Activated CD4-positive, alpha-beta T cell treated with anti-CD3 and anti-CD28 coated beads for 48 hours (primary cell): ENCODE measurements at places on chromosomes 4 and X.
A peak's percentile ranks its signal among the peaks of the same experiment; 100 is the strongest.

- no peak for DNase-seq
These were observed 694 bp downstream of the OCRL start for GRCh38 chrX:129540722-129541184.

GRCh38 chrX:24294619-24295018 is 19.2 kb downstream of the SUPT20HL2 start:
- peak; percentile 65 for DNase-seq

DNA sequence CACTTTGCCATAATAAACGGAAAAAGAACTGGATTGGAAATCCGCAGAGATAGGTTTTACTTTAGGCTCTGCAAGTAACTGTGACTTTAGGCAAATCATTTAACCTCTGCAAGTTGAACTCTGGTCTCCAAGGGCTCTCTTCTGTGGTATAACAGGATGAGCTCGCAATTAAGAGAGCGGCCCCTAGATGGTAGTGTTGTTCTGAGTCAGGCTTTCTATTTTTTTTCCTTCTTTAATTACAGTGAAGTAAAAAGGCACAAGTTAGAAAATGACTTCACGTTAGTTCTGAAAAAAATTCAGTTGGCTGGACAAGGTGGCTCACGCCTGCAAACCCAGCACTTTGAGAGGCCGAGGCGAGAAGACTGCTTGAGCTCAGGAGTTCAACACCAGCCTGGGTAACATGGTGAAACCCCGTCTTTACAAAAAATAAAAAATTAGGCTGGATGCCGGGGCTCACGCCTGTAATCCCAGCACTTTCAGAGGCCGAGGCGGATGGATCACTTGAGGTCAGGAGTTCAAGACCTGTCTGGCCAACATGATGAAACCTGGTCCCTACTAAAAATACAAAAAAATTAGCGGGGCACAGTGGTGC is 18.0 kb downstream of the RPS3A start:
- DNase-seq = peak; percentile 65

DNA sequence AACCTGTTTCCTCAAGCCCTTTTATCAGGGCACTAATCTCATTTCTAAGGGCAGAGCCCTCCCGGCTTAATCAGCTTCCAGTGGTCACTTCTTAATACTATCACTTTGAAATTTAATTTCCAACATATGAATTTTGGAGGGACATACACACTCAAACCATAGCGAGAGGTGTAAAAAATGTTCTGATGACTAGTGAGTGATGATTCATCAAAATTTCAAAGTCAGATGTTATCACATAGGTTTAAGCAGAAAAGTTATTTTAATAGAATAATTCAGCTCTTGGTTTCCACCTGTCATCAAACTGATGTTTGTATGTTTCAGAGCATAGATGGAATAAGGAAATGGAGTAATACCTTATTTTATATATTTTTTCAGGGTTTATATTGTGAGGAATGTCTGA is 161.9 kb downstream of the TLL1 start:
- no peak for DNase-seq

DNA sequence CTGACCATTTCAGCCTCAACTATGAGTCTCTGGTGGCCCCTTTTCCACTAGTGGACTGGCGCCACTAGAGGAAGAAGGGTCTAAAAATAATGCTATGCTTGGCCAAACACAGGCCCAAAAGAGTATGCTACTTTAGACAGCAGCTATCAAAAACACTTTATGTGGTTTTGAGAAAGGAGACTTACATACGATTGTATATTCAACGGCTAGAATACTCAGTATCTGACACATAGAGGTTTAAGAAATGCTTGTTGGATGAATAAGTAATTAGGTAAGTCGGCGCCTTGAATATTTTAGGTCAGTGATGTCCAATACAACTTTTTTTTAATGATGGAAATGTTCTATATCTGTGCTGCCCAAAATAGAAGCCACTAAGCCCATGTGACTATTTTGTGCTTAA is 25.7 kb upstream of the TMPRSS11A start:
- DNase-seq = no peak

- DNase-seq = peak; percentile 10
These were observed 6.5 kb downstream of the NEUROG2 start for GRCh38 chr4:112509243-112510141.

DNA sequence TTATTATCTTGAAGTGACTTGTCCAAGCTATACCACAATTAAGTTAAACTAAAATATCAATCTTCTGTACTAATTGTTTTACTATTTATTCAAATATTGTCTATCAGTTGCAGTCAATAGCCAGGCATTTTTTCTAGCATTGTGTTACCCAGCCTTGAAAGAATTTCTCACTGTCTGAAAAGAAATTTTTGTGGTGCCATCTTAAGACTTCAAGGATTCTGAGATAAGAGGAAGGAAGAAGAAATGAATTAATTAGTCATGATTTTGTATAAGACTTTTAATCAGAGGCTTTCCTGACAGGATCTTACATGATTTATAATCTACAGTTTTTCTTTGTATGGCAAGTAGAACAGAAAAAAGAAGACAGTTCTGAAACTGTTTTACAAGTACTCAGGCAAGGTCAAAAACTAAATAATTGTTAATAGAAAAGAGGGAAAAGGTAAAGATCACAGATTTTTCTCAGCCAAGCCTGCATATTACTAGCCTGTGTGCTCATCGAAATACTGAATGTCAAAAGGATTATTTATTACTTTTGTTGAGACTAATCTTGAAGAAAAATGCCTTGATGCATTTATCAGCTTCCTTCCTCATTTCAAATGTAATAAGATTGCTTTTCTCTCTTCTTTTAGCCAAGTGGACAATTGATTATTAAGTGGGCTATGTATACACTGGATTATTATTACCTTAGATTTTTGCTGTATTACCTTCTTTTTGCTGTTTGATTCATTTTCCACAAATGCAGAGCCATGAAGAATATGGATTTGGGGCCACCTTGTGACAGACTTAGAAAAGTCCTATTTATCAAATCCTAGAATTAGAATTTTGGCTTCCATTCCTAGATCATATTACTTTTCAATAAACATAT is 53.8 kb downstream of the CXCL1 start:
- DNase-seq = no peak

- DNase-seq = no peak
These were observed 151.1 kb downstream of the PJA1 start for GRCh38 chrX:69014200-69014599.

- peak; percentile 54 for DNase-seq
These were observed 39.2 kb downstream of the COPS4 start for GRCh38 chr4:83074086-83074704.

GRCh38 chr4:81335122-81335912 is 120.3 kb upstream of the PRKG2 start:
- DNase-seq = no peak

DNA sequence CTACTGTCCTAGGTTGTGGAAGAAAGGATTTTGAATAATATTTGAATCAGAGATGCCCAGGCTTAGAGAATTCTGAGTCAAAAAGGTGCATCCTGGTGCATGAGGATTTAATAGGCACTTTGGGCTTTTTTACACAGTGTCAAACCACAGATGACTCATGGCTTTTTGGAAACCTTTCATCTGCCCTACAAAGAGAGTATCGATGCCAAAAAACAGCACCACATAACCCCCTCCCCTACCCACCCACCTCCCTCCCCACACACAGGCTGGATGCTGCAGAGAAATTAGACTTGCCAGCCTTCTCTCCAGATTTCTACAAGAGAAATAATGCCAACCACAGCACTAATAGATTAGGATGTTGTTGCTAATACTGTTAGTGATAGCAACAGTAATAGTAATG is 779.3 kb downstream of the NLGN4X start:
- DNase-seq = no peak

- no peak for DNase-seq
These were observed 453.6 kb downstream of the PDGFC start for GRCh38 chr4:156517956-156518355.

GRCh38 chrX:39261446-39262147 is 460.3 kb downstream of the MID1IP1 start:
- peak; percentile 13 for DNase-seq

DNA sequence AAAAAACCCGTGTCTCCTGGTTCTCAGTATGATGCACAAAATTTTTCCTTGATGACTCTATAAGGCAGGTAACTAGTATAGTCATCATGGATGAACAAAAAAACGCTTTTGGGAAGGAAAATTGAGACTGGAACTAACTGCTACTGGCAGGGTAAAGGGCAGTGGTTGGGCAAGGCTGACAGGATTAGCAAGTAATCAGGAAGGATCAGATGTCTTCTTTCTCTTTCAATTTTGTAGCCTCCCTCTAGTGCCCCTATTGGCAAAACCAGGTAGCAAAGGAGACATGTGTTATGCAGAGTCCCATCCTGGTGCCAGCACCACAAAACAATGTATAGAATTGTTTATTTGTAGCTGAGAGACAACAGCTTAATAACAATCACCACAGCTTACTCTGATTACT is 12.8 kb upstream of the SLITRK4 start:
- no peak for DNase-seq

DNA sequence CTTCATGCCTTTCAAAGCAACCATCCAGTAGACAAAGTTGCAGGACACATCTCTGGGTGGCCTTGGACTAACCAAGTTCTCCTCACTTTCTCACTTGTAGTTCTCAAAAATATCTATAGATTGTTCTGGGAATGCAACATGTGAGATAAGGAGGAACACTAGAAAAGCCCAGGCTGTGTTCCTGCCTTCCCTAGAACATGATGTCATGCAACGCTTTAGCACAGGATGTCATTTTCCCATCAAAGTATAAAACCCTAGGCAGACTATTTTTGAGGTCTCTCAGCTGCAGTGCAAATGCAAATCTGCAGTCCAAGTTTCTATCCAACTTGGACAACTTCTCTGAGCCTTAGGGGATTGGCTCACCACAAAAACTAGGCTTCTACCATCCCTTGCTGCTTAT is 78.8 kb upstream of the PCDH7 start:
- no peak for DNase-seq

GRCh38 chr4:1855333-1856070 is 454 bp downstream of the LETM1 start:
- peak; percentile 35 for DNase-seq

DNA sequence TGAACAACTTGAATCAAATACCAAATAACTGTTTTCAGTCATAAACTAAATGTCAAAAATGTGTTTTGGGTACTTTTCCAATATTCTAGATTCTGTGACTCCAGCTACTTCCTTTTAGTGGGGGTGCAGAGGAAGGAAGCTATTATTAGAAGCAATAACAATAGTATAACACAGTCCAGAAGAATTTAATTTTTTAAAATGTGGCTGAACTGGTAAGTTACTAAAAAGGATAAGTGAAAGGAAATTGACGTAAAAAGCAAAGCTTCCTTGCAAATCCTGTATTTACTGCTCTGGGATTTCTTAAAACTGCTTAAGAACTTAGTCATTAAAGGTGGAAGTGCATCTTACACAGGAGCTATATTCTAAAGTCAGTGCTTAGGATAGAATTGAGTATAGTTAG is 53.2 kb downstream of the MOSPD2 start:
- DNase-seq = no peak

DNA sequence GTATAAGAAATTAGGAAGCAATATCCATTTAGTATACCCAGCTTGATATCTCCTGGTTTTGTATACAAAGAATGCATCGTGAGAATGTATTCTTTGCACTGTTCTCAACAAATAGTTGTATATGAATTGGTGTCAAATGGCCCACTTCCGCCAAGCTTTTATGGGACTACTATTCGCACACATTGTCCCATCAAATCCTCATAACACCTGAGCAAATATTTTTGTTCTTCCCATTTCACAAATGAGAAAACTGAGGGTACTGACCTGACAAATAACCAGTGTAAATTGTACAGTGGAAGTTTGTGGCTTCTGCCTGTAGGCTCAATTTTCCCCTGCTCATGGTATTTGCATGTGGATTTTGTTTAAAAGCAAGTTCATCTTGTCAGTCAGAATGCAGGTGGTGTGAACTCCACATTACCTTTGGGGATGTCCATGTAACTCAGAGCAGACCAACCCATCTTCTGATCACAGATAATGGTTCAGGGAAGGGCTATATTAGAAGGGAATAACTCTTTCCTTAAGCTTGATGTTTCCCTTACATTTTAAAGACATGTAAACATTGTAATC is 51.5 kb upstream of the FAM241A start:
- DNase-seq = no peak

GRCh38 chr4:37951461-37952352 is 8.5 kb upstream of the PTTG2 start:
- no peak for DNase-seq

DNA sequence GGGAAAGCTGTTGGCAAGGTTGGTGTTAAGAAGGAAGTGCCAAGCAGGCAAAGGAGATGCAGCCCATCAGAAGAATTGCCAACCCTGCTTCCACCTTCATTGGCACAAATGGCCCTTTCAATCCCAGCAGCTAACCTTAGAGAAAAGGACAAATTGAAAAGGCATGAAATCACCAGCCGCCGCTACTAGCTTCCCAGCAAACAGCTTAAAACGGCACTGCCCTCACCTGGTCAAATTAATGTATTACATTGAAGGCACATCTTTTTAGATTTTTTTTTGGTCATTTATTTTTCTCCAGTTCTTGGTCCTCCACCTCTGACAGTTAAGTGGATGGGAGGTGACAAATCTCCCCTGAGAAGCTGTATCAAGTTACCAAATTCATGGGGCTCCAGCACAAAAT is 51.0 kb upstream of the NHSL2 start:
- DNase-seq = peak; percentile 41

- no peak for DNase-seq
These were observed 81.8 kb upstream of the NDP start for GRCh38 chrX:44054863-44055601.

DNA sequence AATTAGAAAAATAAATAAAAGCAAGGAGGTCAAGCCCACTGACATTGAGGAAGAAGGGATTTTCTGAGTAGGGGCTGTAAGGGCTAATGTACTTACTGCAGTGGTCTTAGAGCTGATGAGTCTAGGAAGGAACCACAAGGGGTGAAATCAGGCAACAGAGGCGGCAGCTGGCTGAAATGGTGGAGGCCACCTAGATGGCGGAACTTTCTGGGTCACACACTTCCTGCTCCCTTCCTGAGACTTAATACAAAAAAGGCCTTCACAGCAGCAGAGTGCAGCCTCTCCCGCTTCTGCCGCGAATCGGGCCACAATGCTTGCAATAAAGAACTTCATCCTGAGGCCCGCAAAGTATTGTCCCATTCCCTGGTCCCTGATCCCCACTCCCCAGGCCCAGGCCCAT is 15.4 kb downstream of the SNX12 start:
- no peak for DNase-seq

DNA sequence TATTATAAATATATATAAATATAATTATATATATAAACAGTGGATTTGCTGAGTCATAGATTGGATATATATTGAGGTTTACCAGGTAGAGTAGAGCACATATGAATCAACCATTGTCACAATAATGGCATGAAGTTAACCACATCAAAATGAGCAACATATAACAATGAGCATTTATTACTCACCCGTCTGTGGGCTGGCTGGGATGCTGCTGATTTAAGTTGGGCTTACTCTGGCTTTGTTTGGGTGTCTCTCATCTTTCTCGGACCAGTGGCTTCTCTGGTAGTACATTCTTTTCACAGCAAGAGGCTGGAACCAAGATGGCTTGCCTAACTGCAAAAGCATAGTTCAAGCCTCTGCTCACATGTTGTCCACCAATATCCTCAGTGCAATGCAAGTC is 111.7 kb upstream of the TAPT1 start:
- no peak for DNase-seq
